ENCODE measurements at places on chromosomes 7 and 10. TPM values are rescaled to one million over a fixed set of nuclear protein-coding genes. Genes with fewer than 3 reads are reported as not detected.

DNA sequence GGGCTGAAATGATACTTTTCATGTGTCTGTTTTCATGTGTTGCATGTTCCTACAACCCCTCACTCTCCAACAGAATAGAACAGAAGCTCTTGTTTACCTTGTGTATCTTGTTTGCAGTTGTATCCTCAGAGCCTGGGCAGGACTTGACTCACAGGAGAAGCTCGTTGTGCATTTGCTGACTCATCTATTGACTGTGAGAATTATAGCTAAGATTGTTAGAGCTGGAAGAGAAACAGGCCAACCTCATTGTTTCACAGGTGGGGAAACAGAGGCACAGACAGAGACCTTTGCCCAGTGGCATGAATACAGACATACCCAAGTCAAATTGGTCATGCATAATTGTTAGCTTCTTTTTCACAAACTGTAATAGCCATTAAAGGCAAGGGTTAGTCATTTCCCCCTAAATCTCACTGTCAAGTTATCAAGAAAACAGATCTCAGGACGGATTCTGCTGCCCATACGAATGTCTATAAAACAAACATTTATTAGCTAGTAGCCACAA lies 4.6 kb upstream of the TSPAN15 start:
- peak; percentile 73 for DNase-seq

DNA sequence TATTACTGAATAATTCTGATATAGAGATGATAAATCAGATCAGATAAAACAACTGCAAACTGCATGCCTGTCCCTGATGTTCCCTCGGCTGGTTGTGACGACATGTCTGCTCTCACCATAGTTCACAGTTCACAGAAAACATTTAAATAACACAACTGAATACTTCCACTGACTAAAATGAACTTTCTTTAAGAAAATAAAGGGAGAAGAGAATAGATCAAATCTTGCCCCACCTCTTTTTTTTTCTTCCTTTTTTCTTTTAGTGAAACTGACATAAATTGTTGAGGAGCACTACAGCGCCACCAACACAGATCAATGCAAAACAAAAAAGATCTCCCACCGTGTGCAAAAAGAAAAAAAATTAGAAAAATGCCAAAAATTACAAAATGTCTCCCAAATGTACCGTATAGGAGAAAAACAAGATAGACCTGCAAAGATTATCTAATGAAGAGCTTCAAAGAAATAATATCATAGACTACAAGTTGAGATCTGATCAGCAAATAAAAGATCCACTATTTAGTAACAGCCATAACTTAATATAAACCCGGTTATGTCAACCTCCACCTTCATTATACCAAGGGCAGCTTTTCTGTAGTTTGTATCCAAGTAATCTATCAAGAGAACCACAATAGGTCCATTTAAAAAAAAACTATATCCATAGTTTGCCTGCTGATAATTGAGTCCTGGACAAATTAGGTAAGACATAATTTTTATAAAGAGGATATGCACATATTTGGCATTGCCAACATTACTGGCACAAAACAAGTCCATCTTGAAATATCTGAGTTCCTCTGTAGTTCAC lies 30.7 kb upstream of the EPC1 start:
- DNase-seq: peak; percentile 7

DNA sequence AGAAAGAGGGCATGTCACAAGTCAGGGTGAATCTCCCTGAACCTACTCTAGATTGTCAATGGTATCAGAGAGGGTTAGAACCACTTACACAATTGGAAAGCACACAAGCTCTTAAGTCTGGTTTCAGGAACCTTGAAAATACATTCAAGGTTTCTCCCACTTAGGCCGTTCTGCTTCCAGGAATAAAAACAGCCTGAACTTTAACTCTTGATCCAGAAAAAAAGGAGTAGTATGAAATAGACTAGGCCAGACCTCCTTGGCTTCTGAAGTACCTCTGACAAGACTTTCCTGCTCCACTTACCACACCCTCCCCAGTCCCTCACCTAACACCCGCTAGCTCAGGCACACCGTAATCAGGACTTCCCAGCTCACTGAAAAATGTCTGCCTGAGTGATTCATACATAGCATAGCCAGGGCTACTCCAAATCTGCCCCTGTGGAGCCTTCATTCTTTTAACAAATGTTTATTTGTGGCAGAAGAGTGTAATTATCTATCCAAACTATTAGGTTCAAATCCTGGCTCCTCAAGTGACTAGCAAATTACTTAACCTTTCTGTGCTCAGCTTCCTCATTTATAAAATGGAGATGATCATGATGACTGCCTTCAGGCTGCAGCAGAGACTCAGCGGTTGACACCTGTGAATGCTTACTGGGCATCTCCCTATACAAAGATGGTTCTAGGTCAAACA lies 30.3 kb upstream of the IL6 start:
- DNase-seq: peak; percentile 39

DNA sequence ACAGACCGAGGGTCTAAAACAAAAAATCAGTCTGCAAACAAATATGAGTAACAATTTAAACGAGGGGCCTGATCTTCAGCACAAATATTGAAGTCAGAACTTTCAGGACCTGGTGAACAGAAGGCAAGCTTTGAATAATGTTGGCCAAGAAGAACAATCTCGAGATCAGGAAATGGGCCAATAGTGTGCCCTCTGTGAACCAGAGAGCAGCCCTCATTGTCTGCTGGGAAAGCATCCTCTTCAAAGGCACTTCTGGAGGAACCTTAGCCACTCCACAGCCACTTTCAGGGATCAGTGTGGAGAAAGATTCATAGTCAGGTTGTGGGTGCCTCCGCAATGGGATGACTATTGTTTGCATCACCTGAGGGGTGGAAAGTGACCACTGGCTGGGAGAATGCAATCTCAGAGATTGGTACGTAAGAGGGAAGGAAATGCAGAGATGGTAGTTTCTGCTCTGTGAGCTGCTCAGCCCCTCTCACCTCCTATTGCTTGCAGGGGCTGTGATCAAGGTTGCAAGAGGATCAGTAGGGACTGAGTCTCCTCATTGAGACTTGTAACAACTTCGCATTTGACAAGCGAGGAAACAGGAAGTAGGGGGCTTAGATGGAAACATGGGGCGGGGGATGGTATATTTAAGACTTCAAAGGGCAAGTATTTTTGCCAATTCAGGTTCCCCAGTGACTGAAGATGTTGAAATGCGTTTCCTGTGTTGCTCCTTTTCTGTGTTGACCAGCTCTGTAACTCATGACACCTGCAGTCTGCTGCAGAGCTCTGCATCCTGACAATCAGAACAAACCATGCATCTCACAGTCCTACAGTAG lies 28.4 kb upstream of the IFRD1 start:
- DNase-seq: no peak

DNA sequence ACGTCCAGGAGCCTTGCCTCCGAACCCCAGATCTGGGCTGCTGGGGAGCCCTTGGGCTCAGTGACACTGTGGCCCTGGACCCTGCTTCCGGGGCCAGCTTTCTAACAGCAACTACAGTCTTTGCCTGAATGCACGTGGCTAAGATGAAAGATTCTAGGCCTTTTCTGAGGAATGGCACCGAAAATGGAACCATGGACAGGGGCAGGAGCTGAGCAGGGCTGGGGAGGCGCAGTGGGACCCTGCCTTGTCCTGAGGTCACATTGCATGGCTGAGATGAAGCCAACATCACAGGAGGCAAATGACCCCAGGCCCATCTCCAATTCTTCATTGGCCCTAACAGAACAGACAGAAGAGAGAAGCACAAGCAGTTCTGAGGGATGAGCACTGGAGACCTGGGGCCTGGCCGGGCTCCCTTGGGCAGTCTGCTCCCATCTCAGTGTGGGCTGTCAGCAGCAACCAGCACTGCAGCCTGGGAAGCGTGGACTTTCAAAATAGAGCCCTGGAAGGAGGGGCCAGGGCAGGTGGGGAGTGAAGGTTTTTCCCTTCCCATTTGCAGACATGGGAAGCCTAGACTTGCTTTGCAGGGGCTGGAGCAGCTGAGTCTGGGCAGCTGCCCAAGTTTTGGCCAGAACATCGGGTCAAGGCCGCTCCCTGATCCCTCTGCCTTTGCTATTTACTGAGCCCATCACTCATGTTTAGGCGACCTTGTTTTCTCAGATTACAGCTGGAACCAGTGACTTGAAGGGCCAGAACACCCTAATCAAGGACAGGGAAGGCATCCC lies 114.4 kb upstream of the TCERG1L start:
- DNase-seq: no peak

GRCh38 chr7:17021205-17021604 lies 139.4 kb upstream of the AGR3 start:
- no peak for DNase-seq

DNA sequence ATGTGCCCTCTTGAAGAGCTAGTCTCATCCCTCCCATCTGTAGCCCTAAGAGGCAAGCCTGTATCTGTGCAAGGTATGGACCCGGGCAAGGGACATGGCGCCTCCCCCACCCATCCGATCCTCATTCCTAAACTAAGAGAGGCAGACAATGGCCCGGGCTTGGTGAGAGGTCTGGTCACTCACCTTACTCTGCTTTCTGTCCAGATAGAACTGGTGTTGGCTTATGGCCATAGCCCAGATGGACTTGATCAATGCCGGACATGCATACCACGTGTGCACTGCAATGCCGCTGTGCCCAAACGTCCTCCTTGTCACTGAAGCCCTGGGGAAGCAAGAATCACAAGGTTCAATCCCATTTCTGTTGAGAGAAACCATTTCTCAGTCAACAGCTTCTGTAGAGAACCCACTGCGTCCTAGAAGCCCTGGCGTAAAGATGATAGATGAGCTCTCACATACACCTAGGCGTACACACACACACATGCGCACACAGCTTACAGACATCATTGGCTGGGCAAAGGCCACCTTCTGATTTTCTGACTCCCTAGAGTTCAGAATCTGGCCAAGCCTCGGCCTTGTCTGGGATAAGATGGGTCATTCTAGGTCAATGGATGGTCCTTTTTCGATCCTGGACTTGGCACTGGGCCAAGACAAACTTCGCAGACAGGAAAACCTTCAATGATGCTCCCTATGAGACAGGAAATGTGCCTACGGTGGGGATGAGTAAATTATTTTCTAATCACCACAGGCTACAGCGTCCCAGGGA lies 114.6 kb downstream of the PRPF18 start:
- no peak for DNase-seq

DNA sequence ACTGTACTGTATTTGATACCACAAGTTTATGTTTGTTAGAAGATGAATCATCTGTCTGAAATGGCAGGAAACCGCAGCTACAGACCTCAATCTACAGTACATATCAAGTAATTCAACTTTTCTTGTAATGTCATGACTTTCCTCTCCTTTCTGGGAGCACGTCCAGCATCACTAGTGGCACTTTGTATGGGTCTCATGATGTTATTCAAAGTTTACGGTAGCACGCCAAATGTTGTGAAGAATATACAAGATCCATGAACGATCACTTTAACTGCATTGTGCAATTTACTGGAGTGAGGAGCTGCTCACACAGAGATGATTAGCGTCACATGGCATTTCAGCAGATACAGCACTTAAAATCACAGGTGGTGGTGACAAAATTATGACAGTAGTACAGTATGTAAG lies 257.8 kb upstream of the GNAI1 start:
- DNase-seq: peak; percentile 99

Gene FKBP6
- total RNA-seq: not detected

Gene OPN4
- total RNA-seq: 0.02 TPM

Gene TUBB8
- not detected for total RNA-seq

Gene HOXA4
- total RNA-seq: 0.88 TPM

Gene CYP26C1
- total RNA-seq: not detected

All from H4 (cell line).